ENCODE measurements at places on chromosomes 1 and 21.

DNA sequence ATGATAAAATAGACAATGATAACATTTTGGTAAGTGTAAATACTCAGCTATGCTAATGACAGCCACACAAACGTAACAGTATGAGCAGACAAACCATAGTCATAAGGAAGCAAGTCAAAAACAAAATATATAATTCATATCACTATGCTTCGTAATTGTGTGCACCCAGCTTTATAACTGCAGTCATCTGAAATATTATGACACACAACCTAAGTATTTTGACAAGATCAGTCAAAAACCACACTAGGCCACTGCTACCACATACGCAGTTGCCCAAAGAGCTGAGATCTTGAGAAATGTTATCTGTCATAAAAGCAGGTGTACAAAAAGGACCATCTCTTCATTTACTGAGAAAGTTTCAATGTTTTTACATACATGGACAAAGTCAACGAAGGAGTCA is 26.0 kb downstream of the RNASEL start:
- no peak for DNase-seq

DNA sequence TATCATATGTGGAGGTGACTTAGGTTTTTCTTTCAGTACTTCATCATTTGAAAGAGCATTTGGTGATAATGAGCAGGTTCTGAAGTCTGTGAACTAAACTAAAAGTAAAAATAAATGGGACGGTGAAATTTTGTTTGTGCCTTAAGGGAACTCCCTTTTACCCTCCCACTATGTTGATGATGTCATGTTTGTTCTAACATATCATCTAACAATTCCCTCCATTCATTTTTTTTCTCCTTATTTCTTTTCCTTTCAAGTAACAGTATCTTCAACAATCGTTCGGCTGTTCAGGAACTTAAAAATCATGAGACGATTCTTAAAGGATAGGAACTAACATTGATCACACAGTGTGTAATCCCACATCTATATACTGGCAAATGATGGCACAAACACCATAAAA is 30.0 kb upstream of the IRF2BP2 start:
- DNase-seq: no peak

DNA sequence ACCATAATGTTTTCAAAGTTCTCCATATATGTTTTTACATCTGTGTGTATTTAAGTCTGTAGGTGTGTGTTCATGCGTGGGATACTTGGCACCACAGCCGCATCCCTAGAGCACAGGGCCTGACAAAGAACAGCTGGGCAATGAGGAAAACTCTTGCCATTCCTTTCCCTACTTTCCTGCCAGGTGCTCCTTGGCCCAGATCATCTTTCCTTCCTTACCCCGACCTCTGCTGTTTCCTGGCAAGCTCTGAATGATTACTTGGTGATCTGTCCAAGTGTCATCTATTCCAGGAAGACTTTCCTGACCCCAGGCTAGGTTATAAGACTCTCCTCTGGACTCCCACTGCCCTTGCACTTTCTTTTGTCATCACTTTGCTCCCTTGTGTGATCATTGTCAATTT is 123.6 kb downstream of the ELAVL4 start:
- DNase-seq: no peak

DNA sequence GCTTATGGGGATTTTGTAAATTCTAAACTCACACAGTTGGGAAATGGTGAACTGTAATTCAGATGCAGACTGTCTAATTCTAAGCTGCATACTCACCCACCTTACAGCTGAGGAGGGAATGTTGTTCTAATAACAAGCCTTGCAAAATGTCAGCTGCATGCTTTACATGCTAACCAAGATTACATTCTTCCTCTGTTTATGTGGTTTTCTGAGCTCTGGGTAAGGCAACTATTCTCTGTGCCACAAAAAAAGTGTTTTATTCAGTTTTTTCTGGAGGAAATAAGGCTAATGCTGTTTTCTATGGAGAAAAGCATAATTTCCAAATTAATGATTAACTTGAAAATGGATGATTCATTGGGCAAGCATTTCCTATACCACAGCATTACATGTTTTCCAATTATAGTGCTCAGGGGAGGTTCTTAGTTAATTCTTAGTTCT is 64.9 kb downstream of the RGS13 start:
- DNase-seq: no peak

DNA sequence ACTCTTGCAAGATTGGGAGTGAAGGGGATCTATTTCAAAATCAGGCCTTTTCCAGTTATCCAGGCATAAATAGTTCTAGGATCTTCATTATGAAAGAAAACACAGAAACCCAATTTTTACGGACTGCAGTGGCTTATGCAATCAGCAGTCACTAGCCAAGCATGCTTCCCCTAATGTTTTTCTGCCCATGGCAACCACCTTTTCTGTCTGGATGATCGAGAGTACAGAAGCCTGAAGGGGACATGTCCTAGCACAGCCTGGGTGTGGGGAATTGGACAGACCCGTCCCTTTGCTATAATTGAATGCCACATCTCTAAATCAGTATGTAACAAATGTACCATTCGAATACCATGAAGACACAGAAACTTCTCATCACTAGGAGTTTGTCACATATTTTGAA is 29.8 kb upstream of the NCAM2 start:
- no peak for DNase-seq

DNA sequence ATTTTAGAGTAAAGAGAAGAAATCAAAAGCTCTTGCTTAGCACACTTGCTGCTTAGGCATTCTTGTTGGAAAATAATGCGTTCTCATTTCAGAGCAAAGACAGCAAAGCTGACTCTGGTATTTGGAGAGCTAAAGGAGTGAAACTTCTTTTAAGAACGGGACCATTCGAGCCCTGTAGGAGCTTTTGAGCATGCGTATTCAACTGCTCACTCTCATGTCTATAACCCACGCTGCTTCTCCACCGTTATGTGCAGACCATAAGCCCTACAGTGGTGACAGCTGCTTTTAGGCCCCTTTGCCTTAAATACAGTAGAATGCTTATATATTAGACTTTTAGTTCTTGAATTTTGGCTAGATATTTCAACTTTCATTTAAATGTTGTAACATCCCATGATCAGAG is 214.2 kb upstream of the CACYBP start:
- no peak for DNase-seq

DNA sequence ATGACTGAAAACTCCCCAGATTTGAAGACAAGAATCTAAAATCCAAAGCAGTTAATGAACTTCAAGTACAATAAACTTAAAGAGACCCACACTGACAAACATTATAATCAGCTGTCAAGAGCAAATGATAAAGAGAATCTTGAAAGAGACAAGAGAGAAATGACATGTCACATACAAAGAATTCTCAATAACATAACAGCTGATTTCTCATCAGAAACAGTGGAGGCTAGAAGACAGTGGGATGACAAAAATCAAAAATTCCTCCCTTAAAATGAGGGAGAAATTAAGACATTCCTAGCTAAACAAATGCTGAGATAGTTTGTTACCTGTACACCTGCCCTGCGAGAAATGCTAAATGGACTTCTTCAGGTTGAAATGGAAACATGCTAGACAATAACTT is 36.0 kb upstream of the COA6 start:
- DNase-seq: no peak

GRCh38 chr1:50983219-50983802 is 13.3 kb downstream of the CDKN2C start:
- no peak for DNase-seq

DNA sequence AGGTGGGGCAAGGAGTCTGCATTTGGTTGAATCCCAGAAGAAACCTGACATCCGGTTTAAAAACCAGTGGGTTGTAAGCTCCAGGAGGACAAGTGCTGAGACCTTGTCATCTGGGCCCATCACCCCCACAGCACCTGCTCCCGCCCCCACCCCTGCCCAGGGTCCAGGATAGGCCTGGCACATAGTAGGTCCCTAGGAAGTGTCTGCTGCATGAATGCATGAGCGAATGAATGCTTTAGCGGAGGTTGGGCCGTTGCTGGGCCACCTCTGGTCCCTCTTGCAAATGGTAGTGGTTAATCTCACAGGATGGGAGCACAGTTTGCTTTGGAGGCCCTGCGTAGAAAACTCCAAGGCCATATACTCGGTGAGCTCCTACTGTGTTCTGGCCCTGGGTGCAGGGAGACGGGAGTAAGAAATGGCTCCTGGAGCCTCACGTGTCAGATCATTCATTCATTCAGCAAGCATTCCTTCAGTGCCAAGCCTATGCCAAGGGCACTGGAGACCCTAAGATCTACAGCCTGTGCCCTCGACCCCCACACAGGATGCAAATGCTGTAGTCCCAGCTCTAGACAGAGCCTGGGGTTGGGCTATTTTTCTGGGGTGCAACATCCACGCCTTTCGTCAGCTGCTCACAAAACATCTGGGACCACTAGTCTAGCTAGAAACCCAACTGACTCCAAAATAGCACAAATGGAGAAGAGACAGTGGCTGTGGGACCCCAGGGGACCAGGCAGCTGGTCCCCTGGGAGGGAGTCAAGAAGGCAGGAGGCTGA is 28.9 kb downstream of the EPHA2 start:
- DNase-seq: peak; percentile 10

DNA sequence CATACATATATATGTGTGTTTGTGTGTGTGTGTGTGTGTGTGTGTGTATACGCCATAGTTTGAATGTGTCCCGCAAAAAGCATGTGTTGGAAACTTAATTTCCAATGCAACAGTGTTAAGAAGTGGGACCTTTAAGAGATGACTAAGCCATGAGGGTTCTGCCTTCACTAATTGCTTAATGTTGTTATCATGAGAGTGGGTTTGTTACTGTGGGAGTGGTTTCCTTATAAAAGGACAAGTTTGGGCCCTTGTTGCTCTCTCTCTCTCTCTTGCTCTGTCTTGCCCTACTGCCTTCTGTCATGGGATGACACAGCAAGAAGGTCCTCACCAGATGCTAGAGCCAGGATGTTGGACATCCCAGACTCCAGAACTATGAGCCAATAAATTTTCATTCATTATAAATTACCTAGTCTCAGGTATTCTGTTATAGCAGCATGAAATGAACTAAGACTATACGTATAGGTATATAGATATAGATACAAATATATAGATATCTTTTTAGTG is 103.8 kb upstream of the ZC3H11B start:
- DNase-seq: no peak

- no peak for DNase-seq
These were observed 45.3 kb downstream of the PKP1 start for GRCh38 chr1:201328576-201328975.

- no peak for DNase-seq
These were observed 48.3 kb downstream of the SUSD4 start for GRCh38 chr1:223315665-223316064.

DNA sequence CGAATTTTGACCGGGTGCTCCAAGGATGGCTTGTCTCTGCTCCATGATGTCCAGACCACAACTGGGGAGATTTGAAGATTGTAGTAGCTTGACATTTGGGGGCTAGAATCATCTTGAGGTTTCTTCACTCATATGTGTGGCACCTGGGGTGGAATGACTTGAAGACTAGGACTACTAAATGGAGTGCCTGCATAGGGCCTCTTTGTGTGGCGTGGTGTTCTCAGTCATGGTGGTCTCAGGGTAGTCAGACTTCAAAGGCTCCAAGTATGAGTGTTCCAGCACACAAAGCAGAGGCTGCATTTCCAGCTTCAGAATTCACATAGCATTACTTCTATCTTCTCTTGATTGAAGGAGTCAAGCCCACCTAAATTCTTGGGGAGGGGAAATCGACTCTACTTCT is 16.8 kb downstream of the ATF6 start:
- no peak for DNase-seq

GRCh38 chr1:212982430-212983152 is 32.2 kb downstream of the VASH2 start:
- DNase-seq: no peak

Data from ovary (tissue), 10 donors.